Inflammatory macrophage (primary cell): ENCODE measurements at places on chromosomes 12 and 14.

- no peak for DNase-seq
Measured at GRCh38 chr12:1291601-1292332, 300.7 kb downstream of the ERC1 start.

DNA sequence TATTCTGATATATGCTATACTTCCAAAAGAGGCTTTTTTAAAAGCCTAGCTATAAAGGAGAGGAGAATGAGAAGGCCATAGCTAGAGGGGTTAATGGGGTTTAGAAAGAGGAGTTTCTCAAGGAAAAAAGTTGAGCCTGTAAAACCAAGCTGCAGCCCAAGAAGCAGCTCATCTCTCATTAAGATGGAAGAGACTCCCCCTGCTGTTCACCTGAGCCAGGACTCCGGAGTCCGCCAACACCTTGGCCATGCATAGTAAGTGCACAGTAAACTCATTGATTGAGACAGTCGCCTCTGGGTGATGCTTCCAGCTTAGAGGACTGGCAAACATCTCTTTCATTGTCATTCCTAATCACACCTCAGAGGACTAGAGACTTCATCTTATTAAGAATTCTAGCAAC, 46.2 kb downstream of the ANO2 start:
- no peak for DNase-seq

GRCh38 chr12:79658221-79658620, 32.5 kb downstream of the PAWR start:
- DNase-seq, result no peak

DNA sequence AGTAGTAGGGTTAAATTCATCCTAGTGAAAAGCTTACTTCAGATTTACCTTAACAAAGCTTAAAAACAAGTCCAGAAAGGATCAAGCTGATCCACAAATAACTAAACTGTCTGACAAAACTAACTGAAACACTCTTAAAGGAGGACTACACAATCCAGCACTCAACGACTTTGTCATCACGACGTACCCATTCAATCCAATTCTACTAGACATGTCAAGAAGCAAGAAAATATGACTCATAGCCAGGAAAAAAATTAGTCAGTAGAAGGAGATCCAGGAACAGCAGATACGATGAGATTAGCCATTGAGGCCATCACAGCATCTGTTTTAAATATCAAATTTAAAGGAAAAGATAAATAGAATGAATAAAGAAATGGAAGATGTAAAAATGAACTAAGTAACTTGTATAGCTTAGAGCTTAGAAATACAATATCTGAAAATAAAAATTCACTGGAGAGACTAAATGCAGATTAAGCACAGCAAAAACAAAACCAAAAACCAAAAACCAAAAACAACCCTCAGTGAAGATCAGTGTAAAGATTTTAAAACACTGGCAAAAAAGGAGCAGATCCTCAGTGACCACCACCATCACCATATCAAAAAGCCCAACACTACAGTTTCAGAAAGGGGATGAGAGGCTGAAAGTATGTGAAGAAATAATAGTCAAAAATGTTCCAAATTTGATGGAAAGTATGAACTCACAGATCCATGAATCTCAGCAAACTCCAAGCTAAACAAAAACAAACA, 95.0 kb upstream of the CCND2 start:
- DNase-seq, result no peak

DNA sequence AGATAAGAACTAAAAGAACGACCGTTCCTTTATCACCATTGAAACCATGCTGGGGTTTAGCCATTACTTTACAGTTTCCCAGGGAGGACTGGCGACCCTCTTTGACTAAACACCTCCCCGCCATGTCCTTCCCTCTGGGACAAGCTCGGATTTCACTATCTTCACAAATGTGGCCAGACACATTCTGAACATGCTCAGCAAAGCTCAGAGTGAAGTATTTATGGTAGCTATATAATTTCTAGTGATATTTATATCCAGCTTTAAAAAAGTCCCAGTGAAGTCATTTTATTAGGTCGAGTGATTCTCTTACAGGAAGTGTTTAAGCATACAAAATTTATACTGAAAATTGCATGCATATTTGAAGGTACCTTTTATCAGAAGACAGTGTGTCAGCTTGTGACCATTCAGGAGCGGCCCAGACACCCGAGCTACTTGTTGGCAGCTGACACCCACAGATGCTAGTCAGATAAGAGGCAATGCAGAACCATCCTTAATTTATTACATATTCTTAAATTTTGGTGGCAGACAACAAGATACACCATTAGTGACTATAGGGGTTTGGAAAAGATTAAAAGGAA, 36.8 kb downstream of the NIN start:
- no peak for DNase-seq

- no peak for DNase-seq
Measured at GRCh38 chr12:120438495-120439198, 734 bp downstream of the COX6A1 start.

GRCh38 chr14:64855721-64856528, 23.8 kb downstream of the SPTB start:
- DNase-seq, result no peak

- no peak for DNase-seq
Measured at GRCh38 chr14:102878970-102879460, 43.4 kb upstream of the AMN start.

DNA sequence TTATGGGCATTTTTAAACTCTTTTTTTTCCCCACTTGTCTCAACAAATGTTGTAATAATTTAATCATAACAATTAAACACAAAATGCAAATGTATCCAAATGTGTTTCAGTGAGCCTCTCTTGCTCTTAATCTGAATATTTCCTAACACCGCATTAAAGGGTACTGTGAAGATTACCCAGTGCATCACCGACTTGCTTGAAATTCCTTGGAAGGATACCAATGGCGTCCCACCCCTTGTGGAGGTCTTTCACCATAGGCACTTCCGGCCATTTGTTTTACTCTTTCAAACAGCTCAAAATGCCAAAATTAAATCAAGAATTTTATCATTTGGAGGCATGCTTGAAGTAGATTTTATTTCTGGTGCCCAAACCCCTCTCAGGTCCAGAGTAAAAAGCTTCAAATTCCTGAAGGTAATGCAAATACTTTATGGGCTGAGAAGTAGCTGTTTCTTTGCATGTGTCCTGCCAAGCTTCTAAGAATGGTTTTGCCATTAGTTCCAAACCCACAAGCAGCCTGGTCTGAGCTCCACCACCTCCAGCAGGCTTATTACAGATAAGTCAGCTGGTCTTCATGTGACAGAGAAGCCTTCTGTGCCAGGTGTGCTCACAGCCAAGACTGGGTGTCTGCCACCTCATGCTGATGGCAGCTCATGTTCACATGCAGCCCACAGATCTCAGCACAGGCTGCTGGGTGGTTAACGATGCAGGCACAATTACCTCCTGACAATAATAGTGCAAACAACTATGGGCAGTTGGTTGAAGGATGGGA, 16.4 kb upstream of the NUDT4 start:
- no peak for DNase-seq
